ENCODE measurements at places on chromosomes 5 and 9.

- no peak for DNase-seq
These were observed 703.5 kb upstream of the RGMB start for GRCh38 chr5:98069876-98070512.

- no peak for DNase-seq
These were observed 158.7 kb downstream of the GNAQ start for GRCh38 chr9:77872863-77873262.

- DNase-seq: no peak
These were observed 18.3 kb downstream of the ASPN start for GRCh38 chr9:92463984-92464383.

- no peak for DNase-seq
These were observed 193.6 kb downstream of the MTRR start for GRCh38 chr5:8062521-8062920.

- no peak for DNase-seq
These were observed 9.5 kb downstream of the ELP1 start for GRCh38 chr9:108924466-108924865.

GRCh38 chr9:94760660-94761059 is 34.2 kb downstream of the AOPEP start:
- no peak for DNase-seq

DNA sequence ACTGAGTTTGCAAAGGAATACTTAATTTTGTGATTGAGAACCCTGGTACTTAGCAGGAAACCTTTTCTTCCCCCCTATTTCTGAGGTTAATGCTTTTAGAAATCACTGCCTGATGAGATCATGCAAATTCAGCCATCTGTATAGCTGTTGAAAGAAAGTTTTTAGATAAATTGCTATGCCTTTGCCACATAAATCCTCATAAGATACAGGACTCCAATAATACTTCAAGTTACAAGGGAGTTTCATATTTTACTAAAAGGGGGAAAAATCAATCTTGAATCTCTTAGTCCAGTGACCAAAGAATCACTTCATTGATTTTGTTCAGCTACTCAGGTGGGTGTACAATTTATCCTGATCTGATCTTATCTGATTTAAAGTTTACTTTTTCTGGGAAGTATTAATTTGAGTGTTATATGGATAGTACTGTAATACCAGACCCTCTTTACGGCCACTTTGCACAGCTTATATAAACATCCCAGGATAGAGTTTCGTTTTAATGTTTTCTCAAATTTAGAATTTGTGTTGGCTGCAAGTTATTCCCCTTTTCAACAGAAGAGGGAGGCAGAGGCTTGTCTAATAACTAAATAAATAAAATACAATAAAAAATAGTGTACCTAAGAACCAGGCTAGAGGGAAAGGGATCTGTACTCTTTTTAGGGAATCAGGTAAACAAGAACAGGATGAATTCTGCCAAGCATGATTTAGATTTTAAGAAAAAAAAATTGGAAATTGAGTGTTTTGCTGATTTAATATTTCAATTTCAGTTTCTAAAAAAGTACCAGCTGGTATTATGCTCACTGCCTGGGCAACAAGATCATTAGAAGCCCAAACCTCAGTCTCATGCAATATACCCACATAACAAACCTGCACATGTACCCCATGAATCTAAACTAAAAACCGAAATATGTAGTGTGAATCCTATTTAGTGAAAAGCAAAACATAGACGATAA is 69.1 kb downstream of the PSAT1 start:
- no peak for DNase-seq

GRCh38 chr5:443239-444151 is 519 bp downstream of the EXOC3 start:
- no peak for DNase-seq

DNA sequence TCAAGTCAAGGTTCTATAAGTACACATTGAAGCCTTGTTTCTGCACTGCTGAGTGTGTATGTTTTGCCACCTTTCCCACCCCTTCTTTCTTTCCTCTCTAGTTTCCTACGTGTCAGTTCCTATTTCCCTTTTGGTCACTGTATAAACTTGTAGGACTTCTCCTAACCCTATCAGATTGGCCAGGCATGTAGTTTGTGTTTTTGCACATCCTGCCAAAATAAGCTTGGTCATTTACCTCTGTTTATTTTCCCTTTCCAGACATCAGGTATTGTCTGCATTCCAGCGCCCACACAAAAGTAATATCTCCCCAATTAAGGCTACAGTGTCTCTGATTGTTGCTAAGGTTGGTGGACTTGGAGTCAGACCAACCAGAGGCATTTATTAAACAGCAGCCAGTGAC is 252.9 kb upstream of the MPDZ start:
- DNase-seq: no peak

GRCh38 chr9:121085661-121086060 is 10.9 kb downstream of the CNTRL start:
- DNase-seq: no peak

- no peak for DNase-seq
These were observed 14.6 kb upstream of the SETX start for GRCh38 chr9:132369421-132369820.
